ENCODE measurements at places on chromosomes 6 and 20. TPM values are rescaled to one million over a fixed set of nuclear protein-coding genes. Genes with fewer than 3 reads are reported as not detected.

GRCh38 chr20:61499859-61500554, 247.9 kb downstream of the CDH4 start:
- no peak overlapping the region for H3K27ac ChIP-seq
- H3K4me1 ChIP-seq: peaks cover 15% of the 10 kb centered on the region
- H3K4me3 ChIP-seq: no peak overlapping the region
- H3K27me3 ChIP-seq: no peaks in the 10 kb centered on the region

GRCh38 chr6:157429248-157429647, 48.3 kb downstream of the ZDHHC14 start:
- H3K27ac ChIP-seq: peak overlapping the region; percentile 90
- no peaks in the 10 kb centered on the region for H3K27me3 ChIP-seq
- peaks cover 43% of the 10 kb centered on the region for H3K4me1 ChIP-seq
- no peaks in the 10 kb centered on the region for H3K36me3 ChIP-seq
- peak overlapping the region; percentile 14 for H3K4me3 ChIP-seq

DNA sequence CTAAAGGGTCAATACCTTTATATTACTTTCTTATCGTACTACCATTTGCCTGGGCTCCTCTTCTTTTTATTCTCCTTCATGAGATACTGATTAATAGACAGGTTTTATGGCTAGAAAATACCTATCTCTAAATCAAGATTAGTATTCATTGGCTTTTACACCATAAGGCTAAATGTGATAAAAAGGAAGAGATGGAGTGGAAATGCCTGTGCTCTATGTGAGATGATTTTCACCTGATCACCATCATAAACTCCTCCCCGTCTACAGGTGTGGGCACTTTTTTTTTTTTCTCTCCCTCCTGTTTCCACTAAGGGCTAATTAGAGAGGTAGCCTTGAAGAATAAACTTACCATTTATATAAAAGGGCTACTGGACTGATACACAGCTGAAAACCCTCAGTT, at the start of gene GLYATL3:
TSS of gene GLYATL3 (plus strand) at position 301 of the 400 bp plus-strand sequence. CDS start 12,068 bp downstream, outside the sequence.
- H3K27me3 ChIP-seq: no peaks in the 10 kb centered on the region
- no peak within 1 kb of the TSS for H3K27ac ChIP-seq
- DNase-seq: no peak
- peaks cover 1% of the 10 kb centered on the region for H3K36me3 ChIP-seq
- no peak within 1 kb of the TSS for H3K4me3 ChIP-seq
- H3K4me1 ChIP-seq: no peaks in the 10 kb centered on the region

GRCh38 chr20:23437126-23437899, 2.2 kb upstream of the CSTL1 start:
- no peak overlapping the region for H3K4me3 ChIP-seq
- no peak for DNase-seq
- H3K27me3 ChIP-seq: no peaks in the 10 kb centered on the region

DNA sequence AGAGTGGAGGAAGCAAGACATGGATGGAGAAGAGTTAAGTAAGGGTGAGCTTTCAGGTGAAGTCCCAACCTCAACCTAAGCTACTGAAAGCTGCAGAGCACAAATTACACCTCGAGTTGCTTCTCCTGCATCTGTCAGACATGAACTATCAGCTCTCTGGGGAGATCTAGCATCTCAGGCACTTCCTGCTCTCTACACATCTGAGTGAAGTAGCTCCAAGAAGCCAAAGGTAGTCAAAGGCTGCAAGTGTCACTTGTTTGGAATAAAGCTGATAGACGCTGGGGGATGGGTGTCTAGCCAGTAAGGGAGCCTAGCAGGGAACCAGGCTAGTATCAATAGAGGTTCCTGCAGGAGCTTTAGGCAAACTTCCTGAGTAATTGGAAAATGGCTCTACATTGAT, 228.0 kb downstream of the PLCB1 start:
- no peaks in the 10 kb centered on the region for H3K36me3 ChIP-seq
- no peak overlapping the region for H3K27ac ChIP-seq
- H3K4me1 ChIP-seq: peaks cover 6% of the 10 kb centered on the region
- no peak overlapping the region for H3K4me3 ChIP-seq
- H3K27me3 ChIP-seq: peaks cover 3% of the 10 kb centered on the region
- DNase-seq: no peak

Gene C4B
- 3.3 TPM for total RNA-seq

Gene RBM39
- total RNA-seq: 304 TPM

Gene CHRNA4
- total RNA-seq: not detected

Gene MYLK2
- total RNA-seq: 0.17 TPM

Gene PRDM13
- total RNA-seq: not detected
